Cardiac muscle cell (in vitro differentiated cells and primary cell): ENCODE measurements at places on chromosomes 3 and 15. TPM values are rescaled to one million over a fixed set of nuclear protein-coding genes. Genes with fewer than 3 reads are reported as not detected.

DNA sequence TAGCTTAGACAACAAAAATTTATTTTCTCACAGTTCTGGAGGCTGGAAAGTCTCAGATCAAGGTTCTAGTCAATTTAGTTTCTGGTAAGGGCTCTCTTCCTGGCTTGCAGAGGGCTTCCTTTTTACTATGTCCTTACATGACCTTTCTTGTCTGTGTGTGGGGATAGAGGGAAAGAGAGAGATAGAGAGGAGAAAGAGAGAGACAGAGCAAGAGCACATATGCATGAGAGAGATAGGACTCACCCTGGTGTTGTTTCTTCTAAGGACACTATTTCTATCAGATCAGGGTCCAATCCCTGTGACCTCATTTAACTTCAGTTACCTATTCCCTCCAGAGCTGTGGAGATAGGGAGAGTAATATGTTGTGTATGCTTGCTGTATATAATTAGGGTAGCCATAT is 44.9 kb upstream of the TEX9 start:
- H3K36me3 ChIP-seq, result no peaks in the 10 kb centered on the region
- no peaks in the 10 kb centered on the region for H3K27me3 ChIP-seq
- H3K4me3 ChIP-seq, result no peak overlapping the region
- no peak overlapping the region for H3K27ac ChIP-seq
- H3K4me1 ChIP-seq, result no peaks in the 10 kb centered on the region

- DNase-seq, result no peak
- no peaks in the 10 kb centered on the region for H3K4me1 ChIP-seq
- H3K27ac ChIP-seq, result no peak overlapping the region
Observed at GRCh38 chr3:23668430-23668904, 137.3 kb upstream of the UBE2E1 start.

- H3K27me3 ChIP-seq, result no peaks in the 10 kb centered on the region
- H3K27ac ChIP-seq, result peak overlapping the region; percentile 100
- H3K4me1 ChIP-seq, result peaks cover 12% of the 10 kb centered on the region
- H3K36me3 ChIP-seq, result peaks cover 23% of the 10 kb centered on the region
- peak; percentile 35 for DNase-seq
Observed at GRCh38 chr15:58931987-58932588, 1.4 kb downstream of the SLTM start.

- H3K4me1 ChIP-seq, result peaks cover 18% of the 10 kb centered on the region
- H3K27ac ChIP-seq, result peak overlapping the region; percentile 76
- DNase-seq, result no peak
- H3K27me3 ChIP-seq, result no peaks in the 10 kb centered on the region
- H3K36me3 ChIP-seq, result no peaks in the 10 kb centered on the region
- no peak overlapping the region for H3K4me3 ChIP-seq
Observed at GRCh38 chr15:39629371-39629770, 48.5 kb downstream of the THBS1 start.

GRCh38 chr15:96838081-96838480 is 507.6 kb downstream of the NR2F2 start:
- no peak overlapping the region for H3K27ac ChIP-seq
- no peak for DNase-seq
- no peak overlapping the region for H3K4me3 ChIP-seq
- H3K4me1 ChIP-seq, result no peaks in the 10 kb centered on the region
- no peaks in the 10 kb centered on the region for H3K36me3 ChIP-seq

DNA sequence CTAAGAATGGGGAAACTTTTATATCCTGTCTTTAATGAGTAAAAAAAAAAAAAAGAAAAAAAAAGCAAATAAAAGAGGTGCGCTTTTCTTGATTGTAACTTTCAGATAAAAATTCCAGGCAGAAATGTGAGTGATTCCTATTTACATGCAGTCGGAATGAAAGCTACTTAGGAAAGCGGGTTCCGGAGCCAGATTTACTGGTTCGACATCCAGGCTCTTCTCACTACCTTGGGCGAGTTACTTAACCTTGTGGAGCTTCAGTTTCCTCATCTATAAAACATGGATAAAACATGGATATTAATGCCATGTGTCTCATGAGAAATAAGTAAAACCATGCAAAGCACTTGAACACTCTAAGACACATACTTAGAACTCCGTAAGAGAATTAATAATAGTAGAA is 169.2 kb downstream of the TP63 start:
- H3K4me3 ChIP-seq, result no peak overlapping the region
- H3K4me1 ChIP-seq, result no peaks in the 10 kb centered on the region
- H3K27me3 ChIP-seq, result peaks cover 26% of the 10 kb centered on the region
- DNase-seq, result no peak
- H3K27ac ChIP-seq, result no peak overlapping the region

The BCHE gene
- 6.3 and 11.1 TPM in 2 replicates for total RNA-seq

- H3K27ac ChIP-seq, result no peak overlapping the region
- no peak for DNase-seq
- no peaks in the 10 kb centered on the region for H3K27me3 ChIP-seq
- no peaks in the 10 kb centered on the region for H3K36me3 ChIP-seq
Observed at GRCh38 chr3:101876142-101876541, 26.8 kb downstream of the NFKBIZ start.

GRCh38 chr15:89530976-89531375 is 34.6 kb upstream of the RHCG start:
- no peaks in the 10 kb centered on the region for H3K4me1 ChIP-seq
- H3K27me3 ChIP-seq, result no peaks in the 10 kb centered on the region
- H3K4me3 ChIP-seq, result no peak overlapping the region

DNA sequence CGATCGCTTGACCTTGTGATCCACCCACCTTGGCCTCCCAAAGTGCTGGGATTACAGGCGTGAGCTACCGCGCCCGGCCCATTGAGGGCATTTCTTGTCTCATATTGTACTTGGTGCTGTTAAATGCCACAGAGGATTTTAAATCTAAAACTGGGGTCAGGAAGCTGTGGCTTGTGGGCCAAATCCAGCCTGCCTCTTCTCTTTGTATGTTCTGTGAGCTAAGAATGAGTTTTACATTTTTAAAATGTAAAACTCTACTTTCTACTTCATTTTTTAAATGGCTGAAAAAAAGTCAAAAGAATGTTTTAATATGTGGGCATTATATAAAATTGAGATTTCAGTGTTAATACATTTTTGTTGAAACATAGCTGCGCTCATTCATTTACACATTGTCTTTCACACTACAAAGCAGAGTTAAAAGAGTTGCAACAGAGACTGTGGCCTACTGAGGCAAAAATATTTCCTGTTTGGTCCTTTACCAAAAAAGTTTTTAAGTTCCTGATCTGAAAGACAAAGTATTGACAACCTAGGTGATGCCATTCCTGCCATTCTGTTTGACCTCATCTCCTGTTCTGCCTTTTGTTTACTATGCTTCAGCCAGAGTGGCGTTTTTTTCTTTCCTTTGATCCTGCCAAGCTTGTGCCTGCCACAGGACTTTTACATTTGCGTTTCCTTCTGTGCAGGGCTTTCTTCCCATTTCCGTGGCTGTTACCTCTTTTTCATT is 50.4 kb downstream of the PDCD6IP start:
- no peak overlapping the region for H3K27ac ChIP-seq
- H3K4me3 ChIP-seq, result no peak overlapping the region
- peaks cover 22% of the 10 kb centered on the region for H3K36me3 ChIP-seq
- no peaks in the 10 kb centered on the region for H3K4me1 ChIP-seq
- H3K27me3 ChIP-seq, result no peaks in the 10 kb centered on the region

- peaks cover 12% of the 10 kb centered on the region for H3K4me1 ChIP-seq
- DNase-seq, result peak; percentile 7
- H3K27me3 ChIP-seq, result no peaks in the 10 kb centered on the region
- H3K4me3 ChIP-seq, result no peak overlapping the region
- no peak overlapping the region for H3K27ac ChIP-seq
Observed at GRCh38 chr3:31244929-31245817, 287.6 kb upstream of the STT3B start.
